GM12878 (cell line): ENCODE measurements at places on chromosomes 4 and X. TPM values are rescaled to one million over a fixed set of nuclear protein-coding genes. Genes with fewer than 3 reads are reported as not detected.

DNA sequence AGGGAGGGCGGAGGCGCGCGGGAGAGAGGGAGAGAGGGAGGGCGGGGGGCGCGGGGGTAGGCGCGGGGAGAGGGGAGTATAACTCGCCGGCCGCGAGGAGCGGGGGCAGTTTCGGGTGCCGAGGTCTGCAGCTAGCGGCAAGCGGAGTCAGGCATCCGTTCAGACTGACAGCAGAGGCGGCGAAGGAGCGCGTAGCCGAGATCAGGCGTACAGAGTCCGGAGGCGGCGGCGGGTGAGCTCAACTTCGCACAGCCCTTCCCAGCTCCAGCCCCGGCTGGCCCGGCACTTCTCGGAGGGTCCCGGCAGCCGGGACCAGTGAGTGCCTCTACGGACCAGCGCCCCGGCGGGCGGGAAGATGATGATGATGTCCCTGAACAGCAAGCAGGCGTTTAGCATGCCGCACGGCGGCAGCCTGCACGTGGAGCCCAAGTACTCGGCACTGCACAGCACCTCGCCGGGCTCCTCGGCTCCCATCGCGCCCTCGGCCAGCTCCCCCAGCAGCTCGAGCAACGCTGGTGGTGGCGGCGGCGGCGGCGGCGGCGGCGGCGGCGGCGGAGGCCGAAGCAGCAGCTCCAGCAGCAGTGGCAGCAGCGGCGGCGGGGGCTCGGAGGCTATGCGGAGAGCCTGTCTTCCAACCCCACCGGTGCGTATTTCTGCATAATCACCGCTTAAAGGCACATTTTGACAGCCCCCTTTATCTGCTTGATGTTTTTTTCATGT lies at the start of gene POU4F2:
Gene POU4F2, plus strand, starts transcription at position 108 of the 720 bp plus-strand sequence. Its CDS starts 248 bp downstream, at position 356.
- no peaks in the 10 kb centered on the region for H3K4me1 ChIP-seq
- no peak within 1 kb of the TSS for H3K27ac ChIP-seq
- DNase-seq: no peak
- H3K27me3 ChIP-seq: peaks cover 10% of the 10 kb centered on the region
- no peak within 1 kb of the TSS for H3K4me3 ChIP-seq

The F8A1 gene
- total RNA-seq: 76.4 and 77.8 TPM in 2 replicates

The RRH gene
- not detected in 2 replicates for total RNA-seq

DNA sequence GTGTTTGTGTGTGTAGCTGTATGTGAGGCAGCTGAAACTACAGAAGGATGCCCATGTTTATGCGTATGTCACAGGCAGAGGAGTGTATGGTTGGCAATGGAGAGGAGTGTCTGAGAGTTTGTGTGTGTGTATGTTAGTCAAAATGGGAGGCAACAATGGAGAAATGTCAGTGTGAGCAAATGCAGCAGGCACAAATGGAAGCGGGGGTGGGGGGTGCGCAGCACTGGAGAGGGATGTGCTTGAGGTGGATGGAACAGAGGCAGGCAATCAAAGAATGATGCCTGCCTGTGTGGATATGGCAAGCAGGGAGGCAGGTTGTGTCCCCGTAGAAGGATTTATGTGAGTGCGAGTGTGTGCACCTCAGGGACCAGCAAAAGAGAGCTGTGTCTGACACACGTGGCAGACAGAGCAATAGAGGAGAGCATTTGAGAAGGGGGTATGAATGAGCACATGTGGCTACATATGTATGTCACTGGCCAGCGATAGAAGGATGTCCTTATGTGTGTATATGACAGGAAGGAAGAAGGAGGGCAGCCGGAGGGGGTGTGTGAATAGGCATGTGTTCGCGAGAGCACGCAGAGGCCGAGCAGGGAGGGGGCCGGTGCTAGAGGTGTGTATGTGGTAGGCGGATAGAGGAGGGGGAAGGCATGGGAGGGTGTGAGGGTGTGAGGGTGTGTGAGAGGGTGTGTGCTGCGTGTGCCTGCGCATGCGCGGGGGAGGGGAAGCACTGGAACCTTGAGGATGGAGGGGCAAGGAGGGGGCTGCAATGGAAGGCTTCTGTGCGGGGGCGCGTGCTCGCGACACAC lies 1.1 kb downstream of the PJA1 start:
- no peak overlapping the region for H3K4me3 ChIP-seq
- H3K4me1 ChIP-seq: peaks cover 4% of the 10 kb centered on the region; the same call in 1 of the 2 replicates
- no peaks in the 10 kb centered on the region for H3K36me3 ChIP-seq
- no peak overlapping the region for H3K27ac ChIP-seq

DNA sequence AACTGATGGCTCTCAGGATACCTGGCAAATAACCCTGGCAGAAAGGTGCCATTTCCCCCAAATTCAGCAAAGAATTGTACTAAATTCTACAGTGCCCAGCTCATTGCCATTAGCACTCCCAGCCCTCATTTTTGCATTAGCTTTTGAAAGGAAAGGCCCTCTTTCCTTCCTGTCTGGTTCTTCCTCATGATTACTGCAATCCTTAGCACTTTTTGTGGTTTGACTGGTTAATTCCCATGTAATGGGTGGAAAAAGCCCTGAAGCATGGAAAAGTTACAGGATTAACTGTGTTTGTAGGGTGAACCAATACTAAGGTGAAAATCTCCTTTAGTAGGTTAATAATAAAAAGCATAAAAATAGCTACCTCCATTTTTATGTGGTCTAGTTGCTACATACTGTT lies 139.5 kb downstream of the NPNT start:
- H3K4me1 ChIP-seq: no peaks in the 10 kb centered on the region
- DNase-seq: no peak
- no peaks in the 10 kb centered on the region for H3K27me3 ChIP-seq
- no peaks in the 10 kb centered on the region for H3K36me3 ChIP-seq
- no peak overlapping the region for H3K4me3 ChIP-seq
- no peak overlapping the region for H3K27ac ChIP-seq

The POU3F4 gene
- total RNA-seq: not detected in 2 replicates

DNA sequence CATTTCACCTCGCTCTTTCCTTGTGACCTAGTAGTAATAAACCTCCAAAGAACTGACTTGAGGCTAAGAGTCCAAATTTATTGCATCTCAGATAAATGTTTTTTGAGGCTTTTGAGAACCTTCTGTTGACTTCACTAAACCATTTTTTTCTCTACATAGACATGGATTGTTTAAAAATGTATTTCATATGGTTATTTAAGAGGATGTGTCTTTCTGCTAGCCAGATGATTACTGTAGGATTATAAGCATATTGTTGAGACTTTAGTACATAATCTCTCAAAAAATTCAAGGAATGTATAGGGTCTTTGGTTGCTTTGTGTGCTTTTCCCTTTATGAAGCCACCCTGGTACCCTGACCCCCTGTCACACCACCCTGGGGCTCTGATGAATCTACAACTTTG lies 44.8 kb downstream of the ATXN3L start:
- no peaks in the 10 kb centered on the region for H3K4me1 ChIP-seq
- H3K27ac ChIP-seq: no peak overlapping the region
- H3K4me3 ChIP-seq: no peak overlapping the region
- H3K27me3 ChIP-seq: no peaks in the 10 kb centered on the region
- H3K36me3 ChIP-seq: no peaks in the 10 kb centered on the region
- no peak for DNase-seq

The CFP gene
- 4.9 and 7.2 TPM in 2 replicates for total RNA-seq

DNA sequence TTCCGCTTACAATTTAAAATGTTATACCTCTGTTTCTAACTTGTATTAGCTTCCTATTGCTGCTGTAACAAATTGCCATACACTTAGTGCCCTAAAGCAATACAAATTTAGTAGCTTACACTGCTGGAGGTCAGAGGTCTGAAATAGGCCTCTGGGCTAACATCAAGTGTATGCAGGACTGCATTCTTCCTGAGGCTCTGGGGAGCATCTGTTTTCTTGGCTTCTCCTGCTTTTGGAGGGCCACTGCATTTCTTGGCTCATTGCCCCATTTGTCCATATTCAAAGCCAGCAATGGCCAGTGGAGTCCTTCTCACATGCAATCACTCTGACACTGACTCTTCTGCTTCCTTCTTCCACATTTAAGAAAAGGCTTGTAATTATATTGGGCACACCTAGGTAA lies 639.8 kb upstream of the INTU start:
- H3K4me1 ChIP-seq: no peaks in the 10 kb centered on the region
- no peaks in the 10 kb centered on the region for H3K27me3 ChIP-seq
- DNase-seq: no peak
- no peak overlapping the region for H3K4me3 ChIP-seq

GRCh38 chr4:38015886-38016515 lies 55.8 kb downstream of the PTTG2 start:
- no peaks in the 10 kb centered on the region for H3K4me1 ChIP-seq
- H3K36me3 ChIP-seq: peaks cover 8% of the 10 kb centered on the region
- H3K27ac ChIP-seq: no peak overlapping the region

The MAML3 gene
- 0.16 and 0.28 TPM in 2 replicates for total RNA-seq

GRCh38 chr4:111748157-111748556 lies 397.1 kb upstream of the FAM241A start:
- H3K4me3 ChIP-seq: no peak overlapping the region
- H3K27me3 ChIP-seq: no peaks in the 10 kb centered on the region
- no peaks in the 10 kb centered on the region for H3K4me1 ChIP-seq
- no peak overlapping the region for H3K27ac ChIP-seq

- H3K27me3 ChIP-seq: no peaks in the 10 kb centered on the region
- peaks cover 29% of the 10 kb centered on the region for H3K4me1 ChIP-seq
- H3K36me3 ChIP-seq: peaks cover 36% of the 10 kb centered on the region
- no peak for DNase-seq
These were observed 82.9 kb downstream of the NFKB1 start for GRCh38 chr4:102584091-102584490.

The CSAG1 gene
- total RNA-seq: not detected in 2 replicates

GRCh38 chr4:110130576-110131358 lies 67.6 kb downstream of the ELOVL6 start:
- no peak for DNase-seq
- no peak overlapping the region for H3K27ac ChIP-seq
- no peaks in the 10 kb centered on the region for H3K27me3 ChIP-seq
- no peaks in the 10 kb centered on the region for H3K36me3 ChIP-seq
- H3K4me3 ChIP-seq: no peak overlapping the region
- H3K4me1 ChIP-seq: no peaks in the 10 kb centered on the region

DNA sequence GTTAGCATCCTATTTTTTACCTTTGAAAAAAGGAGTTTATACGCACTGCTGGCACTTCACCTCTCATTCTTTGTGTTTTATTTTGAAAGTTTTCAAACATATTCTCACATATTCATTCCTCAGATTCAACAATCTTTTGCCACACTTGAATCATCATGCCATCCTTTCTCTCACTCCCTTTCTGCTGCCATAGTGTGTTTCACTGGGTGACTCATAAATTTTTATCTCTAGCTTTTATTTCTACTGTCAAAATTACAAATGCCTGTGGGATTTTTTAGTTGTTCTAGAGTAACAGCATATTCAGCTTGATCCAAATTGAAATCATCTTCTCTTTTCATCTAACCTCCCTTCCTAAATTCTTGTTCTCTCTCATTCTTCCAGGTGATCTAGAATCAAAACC lies 28.0 kb downstream of the MFSD8 start:
- H3K4me1 ChIP-seq: no peaks in the 10 kb centered on the region
- H3K27ac ChIP-seq: no peak overlapping the region
- no peaks in the 10 kb centered on the region for H3K36me3 ChIP-seq
- no peaks in the 10 kb centered on the region for H3K27me3 ChIP-seq
- no peak overlapping the region for H3K4me3 ChIP-seq

GRCh38 chr4:28385801-28386200 lies 1525.2 kb downstream of the STIM2 start:
- H3K4me3 ChIP-seq: no peak overlapping the region
- DNase-seq: no peak
- H3K4me1 ChIP-seq: no peaks in the 10 kb centered on the region
- H3K36me3 ChIP-seq: no peaks in the 10 kb centered on the region
- H3K27ac ChIP-seq: no peak overlapping the region
- no peaks in the 10 kb centered on the region for H3K27me3 ChIP-seq

The CCDC149 gene
- total RNA-seq: not detected in 2 replicates

DNA sequence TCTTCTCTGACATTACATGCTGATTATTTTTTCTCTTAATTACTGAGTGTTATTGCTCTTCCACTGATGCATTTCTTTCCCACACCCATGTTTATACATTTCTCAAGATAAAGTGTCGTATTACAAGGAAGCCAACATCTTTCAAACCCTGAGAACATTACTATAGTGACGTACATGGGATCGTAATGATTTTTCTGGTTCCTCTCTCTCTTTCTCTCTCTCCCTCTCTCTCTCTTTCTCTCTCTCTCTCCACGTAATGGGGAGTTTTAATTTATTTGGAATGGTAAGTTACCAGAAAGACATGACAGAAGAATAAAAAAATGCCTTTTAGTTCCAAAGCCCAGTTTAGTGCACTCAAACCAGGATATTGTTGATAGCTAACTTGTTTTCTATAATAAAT lies 40.4 kb upstream of the MAPK10 start:
- H3K27me3 ChIP-seq: no peaks in the 10 kb centered on the region
- no peak for DNase-seq
- no peaks in the 10 kb centered on the region for H3K4me1 ChIP-seq
- no peak overlapping the region for H3K4me3 ChIP-seq
- H3K27ac ChIP-seq: no peak overlapping the region
- no peaks in the 10 kb centered on the region for H3K36me3 ChIP-seq

DNA sequence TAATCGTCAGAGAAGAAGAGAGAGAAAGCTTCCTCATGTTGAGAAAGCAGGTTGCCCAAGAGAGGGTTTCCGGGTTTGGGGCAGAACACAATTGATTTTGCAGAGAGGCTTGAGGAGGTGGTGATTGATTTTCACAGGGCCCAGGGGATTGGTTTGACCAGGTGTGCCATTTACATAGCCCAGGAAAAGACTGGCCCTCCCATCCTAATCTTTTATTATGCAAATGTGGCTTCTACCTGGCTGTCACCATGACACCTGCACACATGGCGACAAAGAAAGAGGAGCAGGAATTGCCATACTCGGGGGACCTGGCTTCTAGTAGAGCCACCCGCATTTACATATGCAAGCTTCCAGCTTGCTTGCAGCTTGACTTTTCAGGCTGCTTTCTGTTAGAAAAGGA lies 405.3 kb downstream of the PPP4R3C start:
- H3K4me1 ChIP-seq: no peaks in the 10 kb centered on the region
- no peaks in the 10 kb centered on the region for H3K36me3 ChIP-seq
- no peak for DNase-seq

The MAGEA2 gene
- not detected in 2 replicates for total RNA-seq

- DNase-seq: no peak
- H3K4me3 ChIP-seq: no peak overlapping the region
- H3K36me3 ChIP-seq: no peaks in the 10 kb centered on the region
- H3K27ac ChIP-seq: no peak overlapping the region
- H3K4me1 ChIP-seq: no peaks in the 10 kb centered on the region
These were observed 37.2 kb upstream of the PAPSS1 start for GRCh38 chr4:107757283-107757682.

- H3K4me3 ChIP-seq: no peak overlapping the region
- DNase-seq: no peak
- no peaks in the 10 kb centered on the region for H3K27me3 ChIP-seq
These were observed 2.3 kb downstream of the IKBKG start for GRCh38 chrX:154549766-154550165.

DNA sequence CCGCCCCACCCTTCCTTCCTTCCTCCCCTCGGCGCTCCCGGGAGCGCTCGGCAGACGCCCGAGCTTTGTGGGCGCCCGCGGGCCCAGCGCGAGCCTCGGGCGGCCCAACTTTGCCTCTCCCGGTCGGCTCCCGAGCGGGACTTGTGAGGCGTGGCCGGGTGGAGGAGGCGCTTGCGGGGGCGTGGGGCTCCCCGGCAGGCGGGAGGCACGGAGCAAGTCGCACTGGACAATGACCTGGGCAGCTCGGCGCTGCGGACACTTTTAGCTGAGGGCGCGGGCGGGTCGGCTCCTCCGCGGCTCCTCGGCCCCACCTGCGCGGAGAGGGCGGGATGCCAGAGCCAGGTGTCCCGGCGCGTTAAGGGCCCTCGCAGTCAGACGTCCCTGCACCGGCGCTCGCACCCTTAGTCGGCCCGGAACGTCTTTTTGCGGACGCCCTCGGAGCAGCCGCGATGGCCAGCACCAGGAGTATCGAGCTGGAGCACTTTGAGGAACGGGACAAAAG lies 385 bp downstream of the DCLK2 start:
- no peaks in the 10 kb centered on the region for H3K36me3 ChIP-seq
- no peak overlapping the region for H3K27ac ChIP-seq
- H3K4me3 ChIP-seq: no peak overlapping the region
- peaks cover 18% of the 10 kb centered on the region; the same call in 1 of the 2 replicates for H3K27me3 ChIP-seq

The UGT8 gene
- 0.43 and 0.82 TPM in 2 replicates for total RNA-seq

The ADAM29 gene
- total RNA-seq: not detected in 2 replicates

The CFAP47 gene
- total RNA-seq: 0.03 and 0.13 TPM in 2 replicates

The XK gene
- not detected in 2 replicates for total RNA-seq
